Fibroblast of upper back skin (primary cell): ENCODE measurements at places on chromosomes 12 and 14.

DNA sequence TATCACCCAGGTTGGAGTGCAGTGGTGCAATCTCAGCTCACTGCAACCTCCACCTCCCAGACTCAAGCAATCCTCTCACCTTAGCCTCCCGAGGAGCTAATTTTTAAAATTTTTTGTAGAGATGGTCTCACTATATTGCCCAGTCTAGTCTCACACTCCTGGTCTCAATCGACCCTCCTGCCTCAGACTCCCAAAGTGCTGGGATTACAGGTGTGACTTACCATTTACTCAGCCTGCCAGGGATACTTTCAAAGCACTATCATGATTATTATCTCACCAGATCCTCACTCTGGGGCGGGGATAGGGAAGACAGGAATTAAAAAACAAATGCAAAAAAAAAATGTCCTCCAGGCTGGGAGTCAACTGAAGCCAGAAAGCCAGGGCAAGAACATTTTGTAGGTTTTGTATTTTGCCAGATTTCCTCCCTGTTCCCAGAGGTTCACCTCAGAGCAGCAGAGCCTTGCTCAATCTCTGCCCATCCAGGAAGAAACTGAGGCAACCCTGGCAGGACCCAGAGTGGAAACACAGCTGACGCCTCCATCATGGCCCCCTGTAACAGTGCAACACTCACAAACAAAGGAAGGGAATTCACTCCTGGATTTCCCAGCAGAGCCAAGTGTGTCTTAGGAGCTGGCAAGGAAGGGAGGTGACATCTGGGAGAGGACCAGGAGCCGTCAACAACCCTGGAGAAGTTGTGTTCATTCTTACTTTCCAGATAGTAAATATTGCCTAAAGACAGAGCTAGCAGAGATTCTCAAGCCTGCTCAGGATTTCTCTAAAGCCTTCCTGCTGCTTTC is 73.9 kb downstream of the IRF2BPL start:
- DNase-seq = no peak

GRCh38 chr14:58732387-58732786 is 94.6 kb downstream of the DACT1 start:
- no peak for DNase-seq

- no peak for DNase-seq
These were observed 599.5 kb downstream of the FLRT2 start for GRCh38 chr14:86129426-86129825.

DNA sequence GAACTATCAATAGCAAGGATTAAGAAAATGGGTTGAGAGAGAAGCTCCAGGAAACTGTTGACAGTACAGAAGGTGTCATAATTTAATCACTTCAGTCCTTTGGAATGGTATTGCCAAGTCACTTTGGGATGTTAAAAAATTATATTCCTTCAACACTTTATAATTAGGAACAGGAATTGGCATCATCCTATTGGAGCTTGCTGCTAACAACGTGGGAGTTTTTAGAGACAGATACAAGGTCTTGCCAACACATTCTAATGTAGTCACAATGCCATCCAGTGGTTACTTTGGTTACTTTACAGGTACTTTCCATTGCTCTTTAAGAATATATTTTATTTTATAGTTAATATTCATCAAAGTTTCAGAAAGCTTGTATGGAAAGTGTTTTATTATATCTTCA is 310.1 kb downstream of the SYT1 start:
- DNase-seq = peak; percentile 62

DNA sequence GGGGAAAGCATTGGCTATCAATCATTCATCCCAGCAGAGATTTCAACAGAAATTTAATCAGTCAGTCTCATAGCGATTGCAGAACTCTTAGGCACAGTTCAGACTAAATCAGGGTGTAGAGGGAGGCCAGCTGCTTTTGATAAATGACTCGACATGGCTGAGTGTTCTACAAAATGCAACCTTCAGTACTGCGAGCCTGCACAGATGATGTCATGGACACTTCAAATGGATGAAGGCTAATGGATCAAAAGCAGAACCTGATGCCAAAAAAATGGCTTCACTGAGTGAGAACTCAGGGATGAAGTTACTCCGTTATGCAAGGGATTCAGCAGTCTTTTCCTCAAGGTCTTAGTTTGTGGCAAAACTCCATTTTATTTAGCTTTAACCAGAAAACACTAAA is 167.3 kb downstream of the DACT1 start:
- DNase-seq = peak; percentile 98

DNA sequence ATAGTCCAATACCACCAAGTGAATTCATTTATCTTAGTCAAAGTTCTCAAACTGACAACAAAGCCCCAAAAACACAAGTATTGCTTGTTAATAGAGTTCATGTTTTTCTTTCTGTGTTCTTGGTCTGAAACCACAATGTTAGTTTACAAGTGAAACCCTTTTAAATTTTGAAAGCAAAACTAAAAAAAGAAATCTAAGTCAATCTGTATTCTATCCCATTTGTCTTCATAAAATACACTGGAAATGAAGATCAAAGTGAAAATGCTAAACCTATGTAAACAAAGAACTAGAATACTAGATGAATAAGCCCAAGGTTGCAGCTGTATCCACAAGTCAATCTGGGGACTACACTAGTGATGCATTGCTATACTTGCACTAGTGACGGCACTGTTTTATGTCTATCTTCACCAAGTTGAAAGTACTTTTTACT is 10.4 kb downstream of the MAP4K5 start:
- no peak for DNase-seq

GRCh38 chr12:120961604-120962531 is 16.5 kb upstream of the HNF1A start:
- no peak for DNase-seq

DNA sequence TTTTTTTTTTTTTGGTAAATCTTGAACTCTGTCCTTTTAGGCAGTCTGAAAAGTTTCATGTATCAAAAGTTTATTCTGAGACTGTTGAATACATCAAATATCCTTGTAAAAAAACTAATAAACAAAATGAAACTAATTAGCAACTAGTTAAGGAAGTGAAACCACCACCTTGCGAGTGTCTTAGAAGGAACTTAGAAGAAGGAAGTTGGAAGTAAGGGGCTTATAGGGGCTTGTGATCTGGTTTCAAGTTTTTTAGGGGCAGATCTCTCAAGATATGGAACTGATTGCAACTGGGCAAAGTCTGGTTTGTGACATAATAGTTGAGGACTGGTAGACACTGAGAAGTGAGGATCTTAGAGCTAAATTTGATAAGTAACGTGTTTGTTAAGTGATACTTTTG is 748.8 kb downstream of the C12orf50 start:
- DNase-seq = no peak

DNA sequence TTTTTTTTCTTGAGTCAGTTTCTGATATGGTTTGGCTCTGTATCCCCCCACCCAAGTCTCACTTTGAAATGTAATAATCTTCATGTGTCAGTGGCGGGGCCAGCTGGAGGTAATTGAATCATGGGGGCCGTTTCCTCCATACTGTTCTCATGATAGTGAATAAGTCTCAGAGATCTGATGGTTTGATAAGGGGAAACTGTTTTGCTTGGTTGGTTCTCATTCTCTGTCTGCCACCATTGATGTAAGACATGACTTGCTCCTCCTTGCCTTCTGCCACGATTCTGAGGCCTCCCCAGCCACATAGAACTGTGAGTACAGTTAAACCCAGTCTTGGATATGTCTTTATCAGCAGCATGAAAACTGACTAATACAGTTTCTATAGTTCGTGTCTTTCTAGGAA is 42.9 kb downstream of the WNK1 start:
- no peak for DNase-seq
